ENCODE measurements at places on chromosomes 13 and 19. TPM values are rescaled to one million over a fixed set of nuclear protein-coding genes. Genes with fewer than 3 reads are reported as not detected.

The FFAR3 gene
- 0.15 TPM for polyA plus RNA-seq

The GNG7 gene
- polyA plus RNA-seq: 5.4 TPM

The DAND5 gene
- 0.18 TPM for polyA plus RNA-seq

The BEST2 gene
- polyA plus RNA-seq: 0.23 TPM

The ZNF234 gene
- polyA plus RNA-seq: 20.5 TPM

The GDF15 gene
- 4.2 TPM for polyA plus RNA-seq

The ZNF99 gene
- polyA plus RNA-seq: 1.9 TPM

The CBY2 gene
- 0.58 TPM for polyA plus RNA-seq

The LILRB5 gene
- 1.6 TPM for polyA plus RNA-seq

The NCCRP1 gene
- 1.6 TPM for polyA plus RNA-seq

The DKKL1 gene
- polyA plus RNA-seq: 5.0 TPM

The CLEC17A gene
- polyA plus RNA-seq: 0.07 TPM

The RASIP1 gene
- polyA plus RNA-seq: 11.9 TPM

The SOX1 gene
- not detected for polyA plus RNA-seq

The TMEM150B gene
- 1.5 TPM for polyA plus RNA-seq

The KIR2DL3 gene
- not detected for polyA plus RNA-seq

The KIR3DL2 gene
- not detected for polyA plus RNA-seq

The SULT2B1 gene
- polyA plus RNA-seq: 0.38 TPM

The CYP4F22 gene
- polyA plus RNA-seq: 0.28 TPM

The CLDN10 gene
- 89.3 TPM for polyA plus RNA-seq

The DLL3 gene
- 0.70 TPM for polyA plus RNA-seq

The SRRM5 gene
- polyA plus RNA-seq: 1.1 TPM

All from left kidney (tissue), 8 donors.